ENCODE measurements at places on chromosomes 1 and 21.

GRCh38 chr1:46749921-46750404 is 31.0 kb upstream of the EFCAB14 start:
- DNase-seq: no peak

GRCh38 chr1:27005648-27006496 is 6.8 kb downstream of the TENT5B start:
- DNase-seq: no peak

GRCh38 chr1:119308806-119309205 is 59.8 kb upstream of the HAO2 start:
- DNase-seq: no peak

- DNase-seq: no peak
These were observed 202.1 kb downstream of the RHOU start for GRCh38 chr1:228937351-228937750.

All from stimulated activated CD4-positive, alpha-beta T cell treated with anti-CD3 and anti-CD28 coated beads, Interleukin-1b, Interleukin-23, amount 100 ng/mL, for 24 hours (primary cell).